ENCODE measurements at places on chromosomes 6 and 20.

- no peak for DNase-seq
Observed at GRCh38 chr6:138504764-138505689, 5.7 kb upstream of the NHSL1 start.

DNA sequence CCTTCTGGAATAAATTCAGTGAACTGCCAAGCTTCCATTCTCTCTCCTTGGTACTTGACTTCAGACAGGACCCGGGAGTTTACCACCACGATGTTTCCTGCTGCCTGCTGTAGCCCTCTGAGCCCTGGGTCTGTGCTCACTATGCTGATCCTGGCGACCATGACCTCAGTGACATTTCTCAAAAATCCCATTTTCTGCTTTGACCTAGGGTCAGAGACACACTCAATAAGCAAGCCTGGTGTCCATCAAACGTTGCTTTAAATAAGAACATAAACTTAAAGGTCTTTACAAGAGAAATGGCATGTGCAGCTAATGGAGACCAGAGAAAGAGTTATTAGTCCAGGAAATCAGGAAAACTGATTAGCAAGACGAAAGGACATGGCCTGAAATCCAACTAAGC is 509.7 kb upstream of the SULF2 start:
- no peak for DNase-seq

DNA sequence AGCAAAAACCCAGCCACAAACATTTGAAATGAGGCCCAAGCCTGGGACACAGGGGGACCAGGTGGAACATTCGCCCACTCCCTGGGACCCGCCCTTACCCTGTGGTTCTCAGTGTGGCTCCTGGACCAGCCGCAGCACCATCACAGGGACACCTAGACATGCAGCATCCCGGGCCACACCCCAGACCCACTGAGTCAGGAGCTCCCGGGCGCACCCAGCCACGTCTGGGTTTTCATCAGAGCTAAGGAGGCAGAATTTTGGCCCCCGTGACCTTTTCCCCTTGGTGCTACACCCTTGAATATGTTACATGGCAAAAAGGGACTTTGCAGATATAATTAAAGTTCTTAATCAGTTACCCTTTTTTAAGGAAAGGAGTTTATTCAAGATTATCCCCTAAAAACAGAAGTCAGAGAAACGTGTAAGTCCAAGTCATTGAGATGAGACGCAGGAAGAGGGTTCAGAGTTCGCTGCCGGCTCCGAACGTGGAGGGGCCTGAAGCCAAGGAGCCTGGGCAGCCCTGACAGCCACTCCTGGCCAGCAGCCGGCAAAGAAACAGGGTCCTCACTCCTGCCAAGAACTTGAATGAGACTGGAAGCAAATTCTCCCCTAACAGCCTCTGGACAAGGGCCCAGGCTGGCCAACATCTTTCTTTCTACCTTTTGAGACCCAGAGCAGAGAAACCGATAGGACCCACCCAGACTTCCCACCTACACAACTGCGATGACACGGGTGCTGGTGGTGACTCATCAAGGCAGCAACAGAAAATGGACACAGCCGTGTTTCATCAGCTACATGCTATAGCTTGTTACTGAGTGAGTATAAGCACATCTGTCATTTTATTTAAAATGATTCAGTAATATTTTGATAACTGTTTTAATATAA is 25.3 kb downstream of the BFSP1 start:
- no peak for DNase-seq

- DNase-seq, result no peak
Observed at GRCh38 chr6:127134136-127134535, 15.7 kb downstream of the RSPO3 start.

- no peak for DNase-seq
Observed at GRCh38 chr20:48604426-48604825, 223.4 kb downstream of the PREX1 start.

DNA sequence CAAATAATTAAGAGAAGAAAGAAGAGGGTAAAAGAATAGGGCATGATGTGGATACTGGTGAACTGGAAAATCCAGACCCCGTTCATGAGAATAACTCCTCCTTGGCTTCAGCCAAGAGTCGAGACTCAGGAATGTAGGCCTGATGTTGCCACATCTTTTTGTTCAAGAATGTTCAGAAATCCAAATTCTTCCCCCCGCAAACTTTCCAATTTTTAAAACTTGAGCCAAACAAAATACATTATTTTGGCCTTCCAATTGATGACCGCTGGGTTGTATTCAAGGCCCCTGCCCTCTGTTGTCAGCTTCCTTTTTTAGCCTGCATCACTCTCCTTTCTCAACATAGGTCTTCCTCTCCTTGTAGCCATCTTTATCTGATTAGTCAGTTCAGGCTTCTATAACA is 106.1 kb downstream of the TNFAIP3 start:
- DNase-seq, result no peak

DNA sequence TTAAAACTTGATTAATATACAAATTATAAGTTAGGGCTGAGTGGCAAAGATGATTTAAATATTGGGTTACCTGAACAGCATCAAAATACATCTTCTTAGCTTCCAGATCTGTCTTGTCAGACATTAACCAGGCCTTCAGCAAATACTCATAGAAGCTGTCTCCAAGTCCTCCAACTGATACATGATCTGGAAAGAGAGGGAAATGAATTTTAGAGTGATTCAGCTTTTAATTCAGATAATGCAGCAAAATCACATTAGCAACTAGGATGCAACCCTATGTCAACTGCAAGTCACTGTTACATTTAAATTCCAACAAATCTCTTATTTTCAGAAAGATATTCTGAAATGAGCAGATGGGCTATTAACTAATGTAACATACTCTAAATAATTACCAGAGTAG is 115.2 kb upstream of the FAM184A start:
- no peak for DNase-seq

DNA sequence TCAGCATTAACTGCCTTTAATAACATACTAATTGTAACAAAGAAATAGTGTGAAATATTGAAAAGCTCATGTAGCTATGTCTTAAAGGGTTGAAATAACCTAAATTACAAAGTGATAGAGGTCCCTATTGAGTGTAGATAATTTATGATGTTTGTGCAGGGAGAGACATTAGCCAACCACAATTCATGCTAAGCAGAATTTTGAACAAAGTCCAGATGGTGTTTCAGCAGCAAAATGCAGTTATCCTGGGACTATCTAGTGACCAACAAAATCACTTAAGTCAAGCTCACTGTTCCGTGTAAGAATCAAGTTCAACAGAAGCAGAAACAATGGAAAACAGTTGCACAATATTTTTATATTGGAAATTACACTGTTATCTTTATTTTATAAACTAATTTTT is 218.5 kb downstream of the SIM1 start:
- DNase-seq, result no peak

GRCh38 chr6:25038999-25039398 is 103.2 kb upstream of the RIPOR2 start:
- no peak for DNase-seq

DNA sequence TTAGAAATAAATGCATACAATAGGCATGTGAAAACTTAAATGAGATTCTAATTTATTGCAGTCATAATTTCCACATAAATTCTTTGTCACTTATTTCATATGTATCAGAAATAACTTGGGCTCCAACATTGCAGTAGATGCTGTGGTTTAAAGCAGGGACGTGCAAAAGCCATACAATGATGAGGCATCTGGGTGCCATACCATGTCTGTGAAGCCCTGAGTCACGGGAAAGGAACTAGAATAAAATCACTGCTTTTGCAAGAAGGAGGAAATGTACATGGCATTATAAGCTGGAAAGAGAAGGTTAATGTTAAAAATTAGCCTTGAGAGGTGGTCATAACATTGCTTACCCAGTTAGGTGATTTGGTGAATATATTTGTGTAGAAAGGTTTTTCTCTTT is 180.4 kb downstream of the SASH1 start:
- no peak for DNase-seq

GRCh38 chr6:7003041-7003440 is 104.7 kb upstream of the RREB1 start:
- DNase-seq, result no peak

- DNase-seq, result no peak
Observed at GRCh38 chr6:130359736-130360135, 6.1 kb upstream of the TMEM200A start.

DNA sequence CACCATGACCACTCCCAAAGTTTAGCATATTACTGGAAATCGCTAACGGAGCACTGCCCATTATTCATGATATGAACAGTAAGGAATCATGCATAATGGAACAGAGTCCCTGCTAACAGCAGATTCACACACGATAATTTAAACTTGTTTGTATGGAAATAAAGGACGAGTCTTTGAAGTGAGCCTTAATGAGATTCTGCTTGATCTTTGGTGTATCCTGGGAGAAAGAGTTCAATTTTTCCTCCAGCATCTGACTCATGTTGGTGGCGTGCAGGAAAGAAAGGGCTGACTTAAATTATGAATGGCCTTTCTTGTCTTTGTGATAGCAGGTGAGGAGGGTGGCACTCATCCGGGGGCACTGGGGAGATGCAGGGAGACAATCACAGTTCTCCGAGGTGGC is 194.6 kb downstream of the ZNF217 start:
- DNase-seq, result no peak

- no peak for DNase-seq
Observed at GRCh38 chr20:57062696-57063270, 203.7 kb downstream of the BMP7 start.

GRCh38 chr20:35726842-35727711 is 15.0 kb downstream of the RBM39 start:
- no peak for DNase-seq

- no peak for DNase-seq
Observed at GRCh38 chr6:3500262-3501014, 43.6 kb upstream of the SLC22A23 start.

GRCh38 chr20:1014471-1014870 is 12.4 kb upstream of the RSPO4 start:
- DNase-seq, result no peak

DNA sequence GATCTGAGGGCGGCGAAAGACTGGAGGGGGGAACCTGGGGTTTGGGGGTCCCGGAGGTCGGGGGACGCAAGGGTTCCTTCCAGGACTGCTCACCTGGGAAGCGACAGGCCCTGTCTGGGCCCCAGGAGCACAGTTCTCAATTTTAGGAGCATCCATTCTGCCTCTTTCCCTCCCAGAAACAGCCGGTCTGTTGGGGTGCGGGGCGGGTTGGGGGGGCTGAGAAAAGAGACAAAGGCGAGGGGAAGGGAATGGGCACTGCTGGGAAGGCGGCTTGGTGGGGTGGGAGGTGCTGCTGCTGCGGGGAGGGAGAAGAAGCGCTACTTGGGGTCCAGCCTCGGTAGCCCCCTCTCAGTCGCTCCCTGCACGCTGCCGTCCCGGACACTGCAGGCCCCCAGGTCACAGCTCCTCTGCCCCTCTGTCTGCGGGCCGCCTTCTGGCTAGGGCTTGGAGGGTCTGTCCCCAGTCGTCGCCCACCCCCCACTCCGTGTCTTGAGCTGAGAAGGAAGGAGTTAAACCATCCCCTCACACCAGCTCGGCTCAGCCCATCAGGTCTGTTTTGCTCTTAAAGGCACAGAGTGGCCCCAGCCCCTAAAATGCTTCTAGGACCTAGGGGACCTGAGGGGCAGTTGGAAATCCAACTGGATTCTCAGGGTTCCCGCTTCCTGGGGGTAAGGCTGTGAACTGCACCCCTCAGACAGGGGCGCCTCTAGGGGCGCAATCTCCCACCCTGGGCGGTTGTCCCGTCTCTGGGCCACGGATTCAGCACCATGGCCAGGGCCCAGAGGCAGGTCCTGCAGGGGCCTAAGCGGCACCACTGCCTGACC is 690 bp downstream of the GDAP1L1 start:
- no peak for DNase-seq

DNA sequence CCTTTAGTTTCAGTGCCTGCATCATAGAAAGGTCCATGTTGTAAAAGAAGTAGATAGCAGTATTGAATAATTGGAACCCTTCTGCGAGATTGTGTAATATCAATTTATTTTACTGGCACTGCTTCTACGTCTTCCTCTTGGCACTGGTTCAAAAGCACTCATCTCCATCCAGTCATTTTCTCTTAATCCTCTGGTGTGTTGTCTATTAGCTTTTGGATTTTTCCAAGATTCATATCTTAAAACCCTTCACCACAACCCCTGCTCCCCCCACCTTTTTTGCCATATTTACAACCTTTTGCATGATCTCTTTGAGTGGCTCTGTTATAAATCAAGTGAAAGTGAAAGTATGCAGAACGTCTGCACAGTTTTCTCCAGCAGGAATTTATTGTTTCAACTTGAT is 76.6 kb upstream of the HSF2 start:
- no peak for DNase-seq

- no peak for DNase-seq
Observed at GRCh38 chr20:24617080-24617432, 147.6 kb downstream of the SYNDIG1 start.

DNA sequence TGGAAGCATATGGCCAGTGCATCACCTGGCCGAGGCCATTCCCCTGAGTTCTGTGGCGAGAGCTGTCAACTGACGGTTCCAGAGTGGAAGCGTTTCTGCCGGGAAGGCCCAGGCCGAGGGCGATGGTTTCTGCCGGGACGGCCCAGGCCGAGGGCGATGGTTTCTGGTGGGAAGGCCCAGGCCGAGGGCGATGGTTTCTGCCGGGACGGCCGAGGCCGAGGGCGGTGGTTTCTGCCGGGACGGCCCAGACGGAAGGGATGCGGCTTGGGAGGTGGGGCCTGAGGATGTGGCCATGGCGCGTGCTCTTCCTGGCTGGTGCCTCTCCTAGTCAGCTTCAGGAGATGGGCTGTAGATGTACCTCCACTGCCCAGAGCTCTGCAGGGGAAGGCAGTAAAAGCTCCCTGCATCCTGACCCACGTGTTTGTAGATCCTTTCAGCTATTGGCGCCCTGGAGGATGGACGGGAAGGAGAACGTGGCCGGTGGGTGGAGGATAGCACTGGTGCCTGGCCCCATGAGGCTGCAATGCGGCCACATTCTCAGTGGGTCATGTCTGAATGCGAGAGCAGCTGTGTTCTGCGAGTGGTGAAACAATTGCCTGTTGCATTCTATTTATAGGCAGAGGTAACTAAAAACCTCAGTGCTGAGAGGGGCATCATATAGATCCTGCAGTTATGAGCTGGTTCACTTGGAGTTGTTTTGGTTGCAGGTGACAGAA is 12.8 kb downstream of the TPD52L2 start:
- DNase-seq, result no peak

DNA sequence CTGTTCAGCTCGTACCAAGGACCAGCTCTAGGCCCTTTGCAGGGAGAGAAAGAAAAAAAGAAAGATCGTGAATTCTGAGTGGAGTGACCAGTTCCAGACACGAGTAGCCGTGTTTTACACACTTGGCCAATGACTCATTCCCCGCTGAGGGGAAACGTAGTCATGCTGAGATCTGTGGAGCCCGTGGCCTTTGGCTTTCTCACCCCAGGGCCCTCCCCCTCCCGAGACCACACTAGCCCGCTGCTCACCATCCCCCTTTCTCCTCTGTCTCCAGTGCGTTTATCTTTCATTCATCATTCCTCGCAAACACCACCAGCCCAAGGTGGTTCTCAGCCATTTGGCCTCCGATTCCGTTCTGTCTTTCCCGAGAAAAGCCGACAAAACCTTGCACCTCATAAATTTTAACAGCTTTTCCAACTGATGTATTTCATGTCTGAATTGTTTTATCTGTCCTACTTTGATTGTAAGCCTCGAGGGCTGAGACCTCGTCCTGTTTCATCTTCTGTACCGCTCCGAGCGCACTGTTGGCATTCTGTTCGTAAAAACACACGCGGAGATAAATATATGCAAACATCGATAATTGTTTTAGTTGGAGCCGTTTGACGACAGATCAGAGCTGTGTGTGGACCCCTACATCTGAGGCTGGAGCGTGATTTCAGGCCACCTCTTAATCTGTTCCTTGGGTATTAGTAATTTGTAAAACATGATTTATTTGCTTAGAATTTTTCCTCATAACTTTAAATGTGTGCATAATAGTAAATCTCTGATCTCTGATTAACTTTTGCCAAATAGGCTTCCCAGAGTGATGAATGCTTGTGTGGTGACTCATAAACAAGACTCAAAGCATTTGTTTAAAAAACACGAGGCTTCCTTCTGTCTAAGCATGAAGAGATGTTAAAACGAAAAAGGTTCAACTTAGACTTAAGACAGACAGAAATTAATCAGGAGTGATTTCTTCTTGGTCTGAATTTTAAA is 336.6 kb downstream of the CDH4 start:
- no peak for DNase-seq
